ENCODE measurements at places on chromosomes 1 and 21.

- DNase-seq = no peak
These were observed 95.8 kb downstream of the AJAP1 start for GRCh38 chr1:4750177-4750576.

- no peak for DNase-seq
These were observed 43.3 kb downstream of the S100B start for GRCh38 chr21:46561445-46562090.

DNA sequence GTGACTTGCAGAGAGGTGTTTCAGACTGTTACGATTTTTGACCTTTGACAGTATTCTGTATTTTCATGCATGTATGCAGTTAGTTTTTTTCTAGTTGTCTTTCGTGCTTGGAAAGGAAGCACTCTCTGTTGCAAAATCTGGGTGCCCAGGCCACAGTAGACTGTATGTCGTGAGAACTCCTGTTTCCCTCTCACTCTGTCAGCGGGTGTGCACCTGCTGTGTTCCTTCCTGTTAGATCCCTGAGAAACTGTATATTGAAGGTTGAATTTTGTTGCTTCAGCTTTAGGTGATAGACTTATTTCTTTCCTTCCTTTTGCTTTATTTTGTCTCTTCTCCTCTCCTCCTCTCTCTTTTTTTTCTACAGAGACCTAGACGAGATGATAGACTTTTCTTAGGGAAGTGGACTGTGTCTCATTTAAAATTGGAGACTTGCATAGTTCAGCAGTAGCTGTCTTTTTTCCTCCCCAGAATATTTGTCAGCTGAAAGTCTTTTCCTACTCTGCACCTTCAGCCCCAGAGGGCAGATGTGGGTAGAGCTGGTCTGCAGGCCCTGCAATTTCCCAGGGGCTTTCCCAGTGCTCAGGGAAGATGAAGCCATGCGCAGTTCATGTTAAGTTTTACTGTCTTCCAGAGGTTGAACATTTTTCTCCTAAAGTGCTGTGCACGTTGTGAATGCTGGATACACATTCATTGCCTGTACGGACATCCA, 1.4 kb downstream of the TRAPPC10 start:
- no peak for DNase-seq

GRCh38 chr1:236762410-236762809, 32.7 kb upstream of the MTR start:
- no peak for DNase-seq

- no peak for DNase-seq
These were observed 27.2 kb upstream of the PDE9A start for GRCh38 chr21:42626171-42626570.

GRCh38 chr21:32350981-32351380, 41.8 kb downstream of the URB1 start:
- no peak for DNase-seq

GRCh38 chr1:91948501-91949355, 473 bp upstream of the BRDT start:
- peak; percentile 9 for DNase-seq

DNA sequence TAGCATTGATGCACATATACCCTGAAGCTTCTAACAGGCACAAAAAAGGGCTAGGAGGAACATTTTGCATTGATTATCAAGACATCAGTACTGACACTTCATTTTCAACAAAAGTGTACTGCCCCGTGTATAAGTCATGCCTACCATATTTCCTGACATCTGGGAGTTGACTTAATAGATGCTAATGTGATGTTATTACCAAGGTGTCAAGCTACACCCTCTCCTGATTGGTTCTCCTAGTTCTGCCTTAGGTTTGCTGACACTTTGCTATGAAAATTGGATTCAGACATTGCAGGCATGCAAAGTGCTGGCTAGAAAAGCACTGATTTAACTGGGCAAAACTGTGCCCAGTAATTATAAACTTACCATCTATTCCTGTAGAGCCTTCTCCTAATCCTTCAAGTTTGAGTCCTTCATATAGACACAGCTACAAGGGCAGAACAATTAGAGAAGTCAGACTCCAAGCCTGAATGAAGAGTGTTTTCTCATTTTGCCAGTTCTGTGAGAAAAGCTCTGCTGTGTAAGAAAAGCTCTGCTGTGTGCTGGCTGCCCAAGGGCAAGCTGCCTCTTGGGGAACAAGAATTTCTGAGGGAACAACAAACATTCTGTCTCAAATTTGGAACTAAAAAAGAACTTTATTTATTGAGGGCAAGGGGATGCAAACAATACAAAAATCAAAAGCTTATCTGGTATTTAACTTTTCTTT, 11.2 kb downstream of the S100A10 start:
- no peak for DNase-seq

- DNase-seq = no peak
These were observed 416.0 kb downstream of the SIPA1L2 start for GRCh38 chr1:232213928-232214327.

DNA sequence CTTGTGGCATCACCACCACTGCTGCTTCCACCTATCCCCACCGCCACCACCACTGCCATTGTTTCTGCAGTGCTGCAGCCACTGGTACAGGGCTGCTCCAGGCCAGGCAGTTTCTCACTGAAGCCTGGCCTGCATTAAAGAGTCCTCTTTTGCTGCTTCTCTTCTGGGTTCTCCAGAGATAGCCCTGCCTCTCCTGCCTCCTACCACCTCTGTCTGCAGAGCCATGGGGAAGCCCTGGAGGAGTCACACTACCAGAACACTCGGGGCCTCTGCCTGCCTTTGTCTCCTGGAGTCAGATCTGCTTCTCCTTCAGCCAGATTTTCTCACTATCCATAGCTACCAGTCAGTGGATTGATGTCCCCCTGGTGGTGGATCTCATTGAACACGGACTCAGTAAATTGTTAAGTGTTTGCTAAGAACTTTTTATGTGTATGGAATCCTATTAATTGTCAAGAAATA, 37.7 kb upstream of the DDAH1 start:
- no peak for DNase-seq

DNA sequence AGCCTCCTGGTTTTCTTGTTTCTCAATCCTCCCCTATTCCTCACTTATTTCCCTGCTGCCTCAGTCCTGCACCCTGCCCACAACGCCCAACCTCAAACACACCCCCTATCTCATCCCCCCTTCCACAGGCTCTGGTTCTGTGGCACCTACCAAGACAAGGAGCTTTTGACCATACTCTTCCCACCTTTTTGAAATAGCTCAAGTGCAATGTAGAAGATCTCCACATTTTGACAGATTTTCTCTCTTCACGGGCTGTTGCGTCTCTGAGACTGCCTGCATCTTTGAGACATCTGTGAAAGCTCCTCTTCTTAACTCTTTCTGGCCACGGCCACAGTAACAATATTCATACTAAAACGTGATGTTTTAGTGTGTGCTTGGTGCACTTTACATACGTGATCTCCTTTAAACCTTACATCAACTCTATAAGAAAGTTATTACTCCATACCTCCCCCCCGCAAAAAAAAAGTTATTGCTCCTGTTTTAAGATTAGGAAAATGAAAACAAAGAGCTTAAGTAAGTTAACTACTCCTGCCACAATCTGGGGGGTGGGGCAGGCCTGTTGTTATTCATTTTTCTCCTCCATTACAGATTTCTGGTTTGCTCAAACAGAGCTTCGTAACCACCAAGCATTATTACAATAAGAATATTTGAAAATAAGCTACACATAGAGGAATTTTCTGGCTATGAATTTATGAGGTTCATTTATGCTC, 1.8 kb upstream of the SERBP1 start:
- no peak for DNase-seq

DNA sequence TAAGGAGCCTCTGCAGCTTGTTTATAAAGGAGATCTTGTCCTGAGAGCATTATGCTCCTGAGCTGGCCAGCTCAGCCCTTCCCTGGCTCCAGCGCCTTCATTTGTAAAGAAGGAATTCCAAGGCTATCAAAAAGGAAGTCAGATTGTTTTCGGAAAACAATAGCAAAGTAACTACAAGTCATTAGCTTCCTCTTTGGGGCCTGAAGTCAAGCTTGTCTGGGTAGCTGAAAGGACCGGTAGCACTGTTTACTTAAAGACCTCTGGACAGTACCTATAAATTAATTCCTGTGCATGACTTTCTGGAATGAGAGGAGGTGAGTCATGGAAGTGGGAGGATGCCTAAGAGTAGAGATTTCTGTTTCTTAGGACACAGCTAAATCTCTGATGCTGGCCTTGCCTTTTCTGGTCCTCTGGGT, 20.7 kb upstream of the GJA5 start:
- DNase-seq = no peak

GRCh38 chr1:1344655-1345361, 4.4 kb downstream of the DVL1 start:
- DNase-seq = no peak

DNA sequence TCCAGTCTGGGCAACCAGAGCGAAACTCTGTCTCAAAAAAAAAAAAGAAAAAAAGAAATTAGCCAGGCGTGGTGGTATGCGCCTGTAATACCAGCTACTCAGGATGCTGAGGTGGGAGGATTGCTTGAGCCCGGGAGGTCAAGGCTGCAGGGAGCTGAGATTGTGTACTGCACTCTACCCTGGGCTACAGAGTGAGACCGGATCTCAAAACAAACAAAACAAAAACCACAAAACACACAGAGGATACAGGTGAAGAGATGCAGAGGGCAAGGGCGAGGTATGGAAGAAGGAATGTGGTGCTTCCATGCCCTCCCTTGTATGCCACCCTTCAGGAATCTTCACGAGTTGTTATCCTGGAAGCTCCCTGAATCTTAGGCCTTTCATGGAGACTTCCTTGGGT, 68.5 kb downstream of the NDUFS5 start:
- no peak for DNase-seq

DNA sequence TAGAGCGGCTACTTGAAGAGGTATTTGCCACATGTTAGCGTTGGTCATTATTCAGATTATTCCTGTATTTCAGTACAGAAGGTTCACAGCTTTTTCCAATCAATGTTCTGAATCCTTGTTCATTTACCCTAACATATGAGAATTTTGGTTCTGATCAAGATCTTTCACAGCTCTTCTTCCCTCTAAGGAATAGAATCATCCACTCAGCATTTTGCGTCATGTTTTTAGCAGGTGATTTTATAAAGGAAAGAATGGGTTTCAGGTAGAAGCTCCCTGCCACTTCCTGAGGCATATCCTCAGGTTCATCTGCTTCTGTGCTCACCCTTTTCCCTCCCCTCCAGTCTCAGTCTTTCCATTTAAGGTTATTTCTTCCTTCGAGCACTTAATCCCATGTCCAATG, 66.4 kb downstream of the NPHS2 start:
- no peak for DNase-seq

DNA sequence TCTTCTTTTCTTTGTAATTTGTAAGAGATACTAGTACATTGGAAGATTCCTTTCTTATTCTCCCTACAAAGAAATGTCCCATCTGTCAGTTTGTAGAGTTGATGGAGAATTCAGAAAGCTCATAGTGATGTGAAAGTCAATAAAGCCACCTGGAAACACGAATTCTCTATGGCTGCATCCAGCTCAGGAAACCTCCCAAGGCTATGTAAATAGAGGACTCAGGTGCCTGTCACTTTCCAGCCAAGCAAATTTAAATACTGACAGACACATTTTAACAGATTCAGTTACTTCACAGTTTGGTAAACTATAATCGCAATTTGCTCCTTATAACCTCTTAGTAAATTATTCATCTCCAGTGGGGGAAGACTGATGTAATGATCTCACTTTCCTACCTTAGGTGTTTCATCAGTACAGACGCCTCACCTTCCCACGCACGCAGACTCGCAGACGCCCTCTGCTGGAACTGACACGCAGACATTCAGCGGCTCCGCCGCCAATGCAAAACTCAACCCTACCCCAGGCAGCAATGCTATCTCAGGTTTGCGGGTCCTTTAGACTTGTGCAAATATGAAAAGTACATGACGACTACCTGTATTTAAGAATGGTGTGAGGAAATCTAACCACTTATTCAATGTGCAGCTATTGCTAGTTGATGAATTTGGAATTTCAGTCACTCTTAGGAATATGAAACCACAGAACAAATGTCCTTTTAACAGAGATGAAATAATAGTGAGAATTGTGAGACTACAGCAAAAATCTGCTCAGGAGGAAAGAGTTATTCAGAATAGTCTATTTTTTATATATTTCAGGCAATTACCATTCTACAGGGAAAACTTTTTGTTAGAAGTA, 60.6 kb downstream of the PTPRC start:
- DNase-seq = peak; percentile 38

DNA sequence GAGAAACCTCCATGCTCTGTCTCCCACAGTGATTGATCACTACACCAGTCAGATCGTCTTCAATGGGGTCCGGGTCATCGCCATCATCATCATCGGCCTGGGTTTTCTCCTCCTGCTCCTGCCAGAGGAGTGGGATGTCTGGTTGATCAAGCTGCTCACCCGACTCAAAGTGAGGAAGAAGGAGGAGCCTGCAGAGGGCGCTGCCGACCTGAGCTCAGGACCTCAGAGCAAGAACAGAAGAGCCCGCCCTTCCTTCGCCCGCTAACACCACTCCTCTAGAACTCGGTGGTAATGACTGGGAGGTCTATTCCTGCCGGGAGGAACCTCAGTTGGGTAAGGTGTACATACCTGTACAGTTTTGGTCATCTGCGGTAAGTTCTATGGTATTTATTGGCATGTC, 50.3 kb upstream of the COA6 start:
- DNase-seq = peak; percentile 13

DNA sequence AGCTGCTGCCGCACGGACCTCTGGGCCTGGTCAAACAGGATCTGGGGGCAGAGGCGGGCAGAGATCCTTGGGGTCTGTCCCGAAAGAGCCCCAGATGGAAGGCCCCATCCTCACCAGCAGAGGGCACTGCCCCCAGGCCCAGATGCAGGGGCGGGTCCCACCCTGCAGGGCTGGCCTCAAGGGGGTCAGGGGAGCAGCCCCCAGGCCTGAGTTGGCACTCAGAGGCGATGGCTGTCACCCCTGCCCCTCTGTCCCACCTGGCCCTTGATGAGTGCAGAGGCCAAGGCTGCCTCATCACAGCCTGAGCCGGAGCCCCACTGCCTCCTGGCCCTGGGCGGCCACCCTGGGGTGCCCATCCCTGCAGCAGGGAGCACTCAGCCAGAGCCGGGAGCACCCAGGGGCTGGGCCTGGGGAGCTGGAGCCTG, 5.7 kb downstream of the ACAP3 start:
- no peak for DNase-seq

DNA sequence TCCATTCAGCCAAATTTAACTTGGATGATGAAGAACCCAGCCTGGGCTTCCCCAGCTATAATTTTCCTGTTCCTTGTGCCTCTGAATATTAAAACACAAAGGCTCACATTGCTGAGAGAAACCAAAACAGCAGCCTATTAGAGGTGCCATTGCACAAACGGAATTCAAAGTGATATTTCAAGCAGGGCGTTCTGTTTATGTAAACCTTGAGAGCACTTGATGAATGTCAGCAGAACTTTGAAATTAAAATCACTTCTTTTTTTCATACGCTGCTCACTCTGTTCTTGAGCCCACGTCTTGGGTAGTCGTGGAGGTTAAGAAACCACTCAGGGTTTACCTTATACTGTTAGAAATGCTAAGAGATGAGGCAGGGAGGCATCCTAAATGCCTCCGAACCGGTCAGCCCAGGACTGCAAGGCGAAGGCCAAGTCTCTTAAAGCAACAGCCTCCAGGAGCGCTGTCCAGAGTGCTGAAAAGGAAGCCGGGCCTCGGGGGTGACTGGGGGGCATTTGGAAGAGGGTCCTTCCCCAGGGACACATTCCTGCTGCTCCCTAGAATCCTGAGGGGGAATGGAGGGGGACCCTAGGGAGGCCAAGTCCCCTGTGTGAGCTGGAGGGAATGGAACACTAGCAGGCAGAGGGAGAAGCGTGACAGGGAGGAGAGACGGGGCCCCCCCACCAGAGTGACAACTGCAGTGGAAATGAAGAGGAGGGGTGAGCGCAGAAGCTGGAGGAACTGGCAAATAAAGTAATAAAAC, 154.8 kb upstream of the VAMP3 start:
- DNase-seq = no peak

GRCh38 chr1:201006450-201006849, 17.1 kb downstream of the KIF21B start:
- no peak for DNase-seq

- DNase-seq = no peak
These were observed 33.3 kb downstream of the EIF2D start for GRCh38 chr1:206578978-206579374.
